ENCODE measurements at places on chromosomes 1 and 21.

DNA sequence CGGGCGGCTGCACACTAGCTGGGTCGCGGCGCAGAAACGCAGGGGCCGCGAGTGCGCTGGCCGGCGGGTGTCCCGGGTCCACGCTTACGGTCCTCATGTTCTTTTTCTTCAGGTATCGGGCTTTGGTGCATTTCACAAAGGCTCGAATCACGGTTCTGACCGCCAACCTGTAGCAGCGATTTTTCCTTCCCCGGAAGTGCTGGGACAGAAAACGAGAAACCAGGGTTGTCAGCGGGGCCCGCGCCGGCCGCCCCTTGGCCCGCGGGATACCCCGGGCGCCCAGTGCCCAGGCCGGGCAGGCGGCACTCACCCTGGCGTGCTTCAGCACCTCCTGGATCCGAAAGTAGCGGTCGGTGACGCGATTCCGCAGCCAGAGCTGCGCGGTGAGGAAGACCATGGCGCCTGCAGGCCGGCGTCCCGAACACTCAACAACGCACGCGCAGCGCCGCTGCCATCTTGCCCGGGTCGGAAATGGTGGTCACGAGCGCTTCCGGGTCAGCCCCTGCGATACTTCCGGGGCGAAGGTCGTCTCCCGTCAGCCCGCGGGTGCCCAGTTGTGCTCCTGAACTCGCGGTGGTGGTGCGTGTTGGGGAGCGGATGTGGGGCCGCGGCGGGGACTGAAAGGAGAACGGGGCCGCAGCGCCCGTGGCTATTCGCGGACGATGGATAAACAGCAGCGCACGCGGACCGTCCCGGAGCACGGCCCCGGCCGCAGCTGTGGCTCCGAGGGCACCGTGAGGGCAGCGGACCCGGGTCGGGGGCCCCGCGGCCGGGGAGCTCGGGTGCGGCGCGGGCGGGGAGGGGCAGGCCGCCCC, at the start of gene MRPL20:
Gene MRPL20 (minus strand): TSS at position 473 of the 815 bp plus-strand sequence. CDS start 76 bp downstream, at position 397.
- DNase-seq, result peak; percentile 96

- DNase-seq, result no peak
Measured at GRCh38 chr1:24161270-24161669, 18.3 kb upstream of the IL22RA1 start.

- DNase-seq, result no peak
Measured at GRCh38 chr1:174954073-174954460, 45.7 kb upstream of the CACYBP start.

DNA sequence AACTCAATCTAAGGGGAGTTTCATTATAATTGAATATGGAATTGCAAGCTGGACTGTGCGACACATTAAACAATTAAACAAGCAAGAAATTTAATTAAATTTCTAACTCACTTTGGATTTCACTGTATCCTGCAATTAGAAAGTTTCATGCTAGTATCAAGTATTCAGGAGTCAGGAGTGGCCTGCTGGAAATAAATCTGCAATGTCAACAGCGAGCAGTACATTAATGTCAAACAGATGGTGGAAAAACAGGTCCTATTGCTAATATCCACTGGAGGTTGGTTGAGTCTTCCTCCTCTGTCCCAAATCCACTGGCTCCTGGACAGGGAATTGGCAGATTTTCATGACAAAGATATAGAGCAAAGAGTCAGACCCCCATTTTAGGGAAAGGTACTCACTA, 237.1 kb downstream of the VAV3 start:
- no peak for DNase-seq

- peak; percentile 21 for DNase-seq
Measured at GRCh38 chr1:230067871-230068620, 1.0 kb downstream of the GALNT2 start.

DNA sequence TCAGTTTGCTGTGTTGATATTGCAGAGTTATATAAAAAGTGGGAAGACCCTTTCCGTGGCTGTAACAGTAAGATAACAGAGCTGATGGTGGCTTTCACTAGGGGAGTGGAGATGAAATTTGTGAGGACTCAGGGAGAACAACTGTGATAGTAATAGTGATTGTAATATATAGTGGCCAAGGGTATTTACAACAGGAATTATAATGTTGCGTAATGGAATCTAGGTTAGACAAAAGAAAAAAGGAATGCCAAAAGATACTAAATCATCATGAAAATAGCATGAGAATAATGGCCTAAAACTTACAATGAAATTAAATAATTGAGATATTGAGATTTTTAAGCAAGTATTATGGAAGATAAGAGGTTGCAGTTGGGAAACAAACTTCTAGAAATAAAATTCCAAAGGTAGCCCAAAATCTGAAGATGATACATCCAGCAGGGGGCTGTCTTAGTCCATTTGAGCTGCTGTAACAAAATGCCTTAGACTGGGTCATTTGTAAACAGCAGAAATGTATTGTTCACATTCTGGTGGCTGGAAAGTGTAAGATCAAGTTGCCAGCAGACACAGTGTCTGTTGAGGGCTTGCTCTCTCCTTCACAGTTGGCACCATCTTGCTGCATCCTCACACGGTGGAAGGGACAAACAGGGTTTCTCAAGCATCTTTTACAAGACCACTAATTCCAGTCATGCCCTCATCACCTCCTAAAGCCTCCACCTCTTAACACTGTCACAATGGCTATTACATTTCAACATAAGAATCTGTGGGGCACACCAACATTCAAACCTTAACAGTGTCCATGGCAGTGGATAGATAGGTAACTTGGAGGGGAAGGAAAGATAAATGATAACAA, 711.2 kb downstream of the MRPL39 start:
- DNase-seq, result no peak

GRCh38 chr1:150720098-150720497, 597 bp downstream of the HORMAD1 start:
- no peak for DNase-seq

- DNase-seq, result peak; percentile 66
Measured at GRCh38 chr1:160550572-160551034, 27.5 kb upstream of the SLAMF6 start.

DNA sequence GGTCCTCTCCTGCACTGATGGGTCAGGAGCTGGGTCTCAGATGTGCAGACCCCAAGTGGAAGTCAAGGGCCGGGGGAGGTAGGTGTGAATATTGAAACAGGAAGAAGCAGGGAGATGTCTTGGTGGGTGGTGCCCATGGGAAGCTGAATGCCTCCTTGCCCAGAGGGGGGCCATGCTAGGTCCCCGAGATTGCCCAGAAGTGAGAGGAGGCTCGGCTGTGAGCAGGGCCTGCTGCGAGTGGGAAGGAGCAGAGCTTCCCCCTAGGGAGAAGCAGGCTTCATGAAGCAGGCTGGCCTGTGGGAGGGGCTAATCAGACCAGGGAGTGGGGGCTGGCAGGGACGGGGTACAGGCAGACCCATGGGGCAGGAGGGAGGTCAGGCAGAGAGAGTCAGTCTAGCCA, 87.6 kb downstream of the ACTL8 start:
- DNase-seq, result no peak

DNA sequence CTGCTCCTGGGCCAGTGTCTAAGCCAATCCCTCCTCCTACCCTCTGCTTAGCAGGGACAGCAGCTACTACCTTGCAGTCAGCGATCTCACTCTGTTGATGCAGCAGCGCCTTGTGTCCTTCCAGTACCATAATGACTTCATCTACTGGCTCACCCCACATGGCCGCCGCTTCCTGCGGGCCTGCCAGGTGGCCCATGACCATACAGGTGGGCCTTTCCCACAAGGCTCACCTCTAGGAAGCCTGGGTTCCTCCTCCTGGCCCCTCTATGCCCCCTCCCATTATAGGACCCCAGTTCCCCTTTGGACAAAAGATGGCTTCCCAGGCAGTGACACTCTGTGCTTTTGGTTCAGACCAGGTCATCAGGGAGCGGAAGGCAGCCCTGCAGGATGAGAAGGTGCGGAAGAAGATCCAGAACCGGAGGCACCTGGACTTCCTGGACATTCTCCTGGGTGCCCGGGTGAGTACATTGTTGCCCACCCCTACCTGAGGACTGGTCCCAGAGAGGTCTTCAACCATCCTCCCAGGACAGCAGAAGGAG, 15.1 kb downstream of the CYP4B1 start:
- DNase-seq, result no peak

- DNase-seq, result no peak
Measured at GRCh38 chr1:147811751-147812150, 51.3 kb upstream of the GJA5 start.

- no peak for DNase-seq
Measured at GRCh38 chr1:41812453-41812852, 106.3 kb downstream of the HIVEP3 start.

GRCh38 chr1:40107290-40107959, 10.4 kb upstream of the PPT1 start:
- DNase-seq, result no peak

GRCh38 chr1:28036431-28036830, 52.0 kb downstream of the EYA3 start:
- DNase-seq, result no peak

- DNase-seq, result no peak
Measured at GRCh38 chr1:155296661-155297060, 4.6 kb downstream of the PKLR start.

DNA sequence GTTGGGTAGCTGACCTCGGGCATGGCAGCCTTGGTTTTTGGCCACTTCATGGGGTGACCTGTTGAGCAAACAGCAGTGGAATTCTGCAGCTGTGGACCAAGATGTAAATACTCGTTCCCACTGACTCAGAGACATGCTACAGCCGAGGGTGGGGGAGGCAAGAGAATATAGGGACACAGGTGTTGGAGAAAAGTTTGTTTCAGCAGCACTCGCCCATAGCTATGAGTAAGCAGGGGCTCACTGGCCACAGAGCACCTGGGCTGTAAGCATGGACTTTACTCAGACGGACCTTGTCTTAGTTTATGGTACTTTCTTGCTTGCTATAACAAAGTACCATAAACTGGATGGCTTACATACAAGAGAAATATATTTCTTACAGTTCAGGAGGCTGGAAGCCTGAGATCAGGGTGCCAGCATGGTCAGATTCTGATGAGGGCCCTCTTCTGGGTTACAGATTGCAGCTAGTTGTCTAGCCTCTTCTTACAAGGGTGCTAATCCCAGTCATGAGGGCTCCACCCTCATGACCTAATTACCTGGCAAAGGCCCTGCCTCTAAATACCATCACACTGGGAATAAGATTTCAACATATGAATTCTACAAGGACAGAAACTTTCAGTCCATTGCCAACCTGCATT, 437.2 kb upstream of the DAB1 start:
- no peak for DNase-seq

GRCh38 chr1:96076589-96076988, 645.0 kb upstream of the PTBP2 start:
- no peak for DNase-seq

- DNase-seq, result no peak
Measured at GRCh38 chr1:12548279-12548972, 69.6 kb downstream of the DHRS3 start.

DNA sequence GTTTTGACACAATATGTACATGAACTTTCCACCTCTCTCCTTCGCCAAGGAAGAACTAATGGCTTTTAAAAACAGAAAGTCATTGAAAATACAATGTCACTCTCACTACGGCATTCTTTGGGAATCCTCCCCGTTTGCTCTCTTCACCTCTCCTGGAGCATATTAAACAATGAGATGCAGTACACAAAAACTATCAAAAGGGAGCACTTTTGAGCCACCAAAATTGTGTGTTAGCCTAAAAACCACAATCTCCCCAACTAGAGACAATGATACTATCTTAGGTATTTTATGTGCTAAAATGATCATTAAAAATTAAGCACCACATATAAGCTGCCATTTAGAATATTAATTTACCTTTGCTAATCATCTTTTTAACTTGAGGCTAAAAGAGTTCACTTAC, 425.5 kb downstream of the KCTD3 start:
- DNase-seq, result no peak

GRCh38 chr1:227401562-227402342, 83.5 kb upstream of the CDC42BPA start:
- DNase-seq, result no peak

GRCh38 chr1:75265792-75266191, 131.6 kb downstream of the LHX8 start:
- no peak for DNase-seq

GRCh38 chr1:77680173-77680572, 2.3 kb downstream of the ZZZ3 start:
- no peak for DNase-seq

DNA sequence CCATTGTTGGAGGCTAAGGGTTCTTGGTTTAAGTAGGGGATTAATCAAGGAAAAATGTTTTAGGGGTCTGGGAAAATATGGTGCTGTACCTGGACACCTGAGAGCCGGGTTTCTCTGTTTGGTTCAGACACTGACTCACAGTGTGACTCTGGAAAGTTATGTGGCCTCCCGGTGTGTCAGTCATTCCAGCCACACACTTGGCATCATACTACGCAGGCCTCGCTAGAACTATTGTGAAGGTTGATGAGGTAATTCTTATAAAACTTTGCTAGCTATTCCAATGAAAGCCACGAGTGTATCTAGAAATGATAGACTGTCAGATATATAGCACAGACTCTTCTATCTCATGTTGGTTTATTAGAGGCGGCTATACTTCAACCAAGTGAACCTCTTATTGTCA, 4.8 kb upstream of the CAMSAP2 start:
- DNase-seq, result no peak

GRCh38 chr1:66730462-66730861, 21.8 kb upstream of the DYNLT5 start:
- DNase-seq, result no peak

DNA sequence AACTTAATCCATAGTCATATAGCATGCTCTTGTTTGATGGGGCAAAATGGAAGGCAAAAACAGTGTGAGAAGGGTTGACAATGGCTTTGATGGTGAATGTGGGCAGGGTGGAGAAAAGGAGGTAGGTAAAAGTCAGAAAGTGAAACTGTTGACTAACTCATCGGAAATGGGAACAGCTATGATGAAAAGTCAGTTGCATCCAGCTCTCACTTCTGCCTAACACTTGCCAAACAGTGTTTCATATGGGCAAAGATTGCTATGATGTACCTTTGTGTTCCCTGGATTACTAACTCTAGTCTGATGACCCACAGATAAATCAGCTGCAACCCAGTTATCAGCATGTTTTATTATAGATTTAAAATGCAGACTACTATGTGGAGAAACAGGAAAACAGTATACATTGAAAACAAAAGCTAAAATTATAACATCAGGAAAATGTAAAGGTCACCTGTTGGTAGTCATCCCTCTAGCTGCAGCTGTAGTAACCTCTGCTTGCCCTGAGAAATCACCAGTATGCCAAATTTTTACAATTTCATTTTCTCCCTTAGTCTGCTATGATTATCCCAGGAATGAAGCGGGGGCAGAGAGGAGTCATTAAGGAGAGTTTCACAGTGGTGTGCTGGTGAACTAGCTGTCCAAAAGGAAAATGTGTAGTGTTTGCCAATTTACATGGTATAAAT, 11.7 kb downstream of the TNFSF18 start:
- no peak for DNase-seq

DNA sequence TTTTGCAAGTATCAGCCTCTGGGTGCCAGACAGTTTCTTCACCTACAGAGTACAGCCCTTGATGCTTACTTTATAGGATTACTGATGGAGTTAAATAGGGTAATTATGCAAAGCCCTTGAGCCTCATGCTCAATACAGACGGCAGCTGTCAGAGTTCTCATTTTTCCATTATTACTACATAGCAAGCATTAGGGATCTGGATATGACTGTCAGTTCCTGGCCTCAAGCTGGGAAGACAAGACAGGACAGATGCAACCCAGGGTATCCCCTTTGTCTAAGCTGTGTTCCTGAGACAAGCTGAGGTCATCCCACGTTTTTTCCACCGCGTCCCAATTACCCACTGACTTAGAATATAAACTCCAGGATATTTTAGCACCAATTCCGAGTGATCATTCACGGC, 94.4 kb downstream of the SLC35F3 start:
- no peak for DNase-seq

Measured in stimulated activated CD4-positive, alpha-beta T cell treated with anti-CD3 and anti-CD28 coated beads, Interleukin-4, amount 100 ng/mL, for 1 hour (primary cell).